ENCODE measurements at places on chromosomes 12 and 14. TPM values are rescaled to one million over a fixed set of nuclear protein-coding genes. Genes with fewer than 3 reads are reported as not detected.

DNA sequence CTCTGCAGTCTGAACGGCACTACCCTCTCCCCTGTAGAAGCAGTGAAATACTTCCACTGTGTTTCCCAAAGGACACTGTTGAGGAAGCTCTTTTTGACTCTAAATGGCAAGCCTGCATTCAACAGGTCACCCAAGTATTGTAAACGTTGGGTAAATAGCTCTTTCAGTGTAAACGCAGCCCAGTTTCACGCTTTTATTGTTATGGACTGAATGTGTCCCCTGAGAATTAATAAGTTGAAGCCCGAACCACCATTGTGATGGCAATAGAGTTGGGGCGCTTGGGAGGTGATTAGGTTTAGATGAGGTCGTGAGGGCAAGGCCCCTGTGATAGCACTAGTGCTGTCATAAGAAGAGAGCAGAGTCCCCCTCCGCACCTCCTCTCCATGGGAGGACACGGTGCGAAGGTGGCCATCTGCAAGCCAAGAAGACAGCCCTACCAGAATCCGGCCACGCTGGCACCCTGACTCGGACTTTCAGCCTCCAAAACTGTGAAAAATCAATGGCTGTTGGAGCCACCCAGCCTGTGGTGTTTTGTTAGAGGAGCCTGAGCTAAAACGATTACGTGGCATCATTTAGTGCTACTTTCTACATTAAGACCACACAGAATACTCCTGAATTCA lies 1.1 kb downstream of the SERPINA10 start:
- DNase-seq: no peak

NFATC4 gene
- total RNA-seq: not detected

- DNase-seq: no peak
Observed at GRCh38 chr12:38391007-38391406, 74.4 kb downstream of the ALG10B start.

DNA sequence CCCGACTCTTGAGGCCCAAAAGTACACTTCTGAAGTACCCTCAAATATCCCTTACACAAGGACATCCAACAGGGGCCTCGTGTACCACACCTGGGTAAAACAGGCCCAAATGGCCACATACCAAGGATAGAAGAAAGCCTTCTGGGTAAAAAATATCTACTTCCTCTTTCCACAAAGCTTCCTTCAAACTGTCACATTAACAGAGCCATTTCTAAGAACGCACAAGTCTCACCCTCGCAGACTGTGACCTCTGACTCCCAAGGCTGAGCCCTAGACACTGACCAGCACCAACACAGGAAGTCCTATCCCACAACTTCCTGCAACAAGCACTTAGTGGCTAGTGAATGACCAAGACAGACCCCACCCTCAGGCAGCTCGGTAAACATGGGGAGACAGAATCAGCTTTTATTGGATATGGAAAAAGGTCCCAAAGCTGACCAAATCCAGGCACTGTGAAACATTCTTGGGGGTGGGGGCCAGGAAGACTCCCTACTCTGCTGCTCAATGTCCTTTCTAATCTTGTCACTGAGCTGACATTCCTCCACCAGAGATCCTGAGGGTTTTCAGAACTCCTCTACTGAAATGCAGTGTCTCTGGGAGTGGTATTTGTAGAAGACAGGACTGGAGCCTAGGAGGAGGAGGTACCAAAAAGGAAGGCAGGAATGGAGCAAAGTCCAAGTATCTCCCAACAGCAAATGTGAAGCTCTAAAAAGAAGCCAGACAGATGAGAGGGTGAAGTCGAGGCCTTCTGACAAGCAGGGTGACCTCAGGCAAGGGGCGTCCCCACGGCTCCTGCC lies 15.9 kb downstream of the KCTD10 start:
- DNase-seq: no peak

DNA sequence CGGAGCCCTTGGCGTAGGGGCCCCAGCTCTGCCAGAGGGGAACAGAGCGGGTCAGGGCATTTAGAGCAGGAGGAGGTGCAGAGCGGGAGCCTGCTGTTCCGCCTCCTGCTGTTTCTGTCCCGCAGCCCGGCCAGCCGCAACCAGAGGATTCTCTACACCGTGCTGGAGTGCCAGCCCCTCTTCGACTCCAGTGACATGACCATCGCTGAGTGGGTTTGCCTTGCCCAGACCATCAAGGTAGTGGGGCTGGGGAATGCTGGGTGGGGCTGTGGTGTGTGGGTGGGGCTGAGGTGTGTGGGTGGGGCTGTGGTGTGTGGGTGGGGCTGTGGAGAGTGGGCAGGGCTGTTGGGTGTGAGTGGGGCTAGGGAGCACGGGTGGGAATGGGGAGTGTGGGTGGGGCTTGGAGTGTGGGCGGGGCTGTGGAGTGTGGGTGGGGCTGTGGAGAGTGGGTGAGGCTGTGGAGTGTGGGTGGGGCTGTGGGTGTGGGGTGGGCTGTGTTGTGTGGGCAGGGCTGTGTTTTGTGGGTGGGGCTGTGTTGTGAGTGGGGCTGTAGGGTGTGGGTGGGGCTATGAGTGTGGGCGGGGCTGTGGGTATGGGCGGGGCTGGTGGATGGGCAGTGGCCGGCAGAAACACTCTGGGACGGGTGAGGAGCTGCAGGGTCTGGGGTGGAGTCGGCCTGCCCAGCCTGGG lies 8.0 kb downstream of the ASPG start:
- DNase-seq: no peak

DNA sequence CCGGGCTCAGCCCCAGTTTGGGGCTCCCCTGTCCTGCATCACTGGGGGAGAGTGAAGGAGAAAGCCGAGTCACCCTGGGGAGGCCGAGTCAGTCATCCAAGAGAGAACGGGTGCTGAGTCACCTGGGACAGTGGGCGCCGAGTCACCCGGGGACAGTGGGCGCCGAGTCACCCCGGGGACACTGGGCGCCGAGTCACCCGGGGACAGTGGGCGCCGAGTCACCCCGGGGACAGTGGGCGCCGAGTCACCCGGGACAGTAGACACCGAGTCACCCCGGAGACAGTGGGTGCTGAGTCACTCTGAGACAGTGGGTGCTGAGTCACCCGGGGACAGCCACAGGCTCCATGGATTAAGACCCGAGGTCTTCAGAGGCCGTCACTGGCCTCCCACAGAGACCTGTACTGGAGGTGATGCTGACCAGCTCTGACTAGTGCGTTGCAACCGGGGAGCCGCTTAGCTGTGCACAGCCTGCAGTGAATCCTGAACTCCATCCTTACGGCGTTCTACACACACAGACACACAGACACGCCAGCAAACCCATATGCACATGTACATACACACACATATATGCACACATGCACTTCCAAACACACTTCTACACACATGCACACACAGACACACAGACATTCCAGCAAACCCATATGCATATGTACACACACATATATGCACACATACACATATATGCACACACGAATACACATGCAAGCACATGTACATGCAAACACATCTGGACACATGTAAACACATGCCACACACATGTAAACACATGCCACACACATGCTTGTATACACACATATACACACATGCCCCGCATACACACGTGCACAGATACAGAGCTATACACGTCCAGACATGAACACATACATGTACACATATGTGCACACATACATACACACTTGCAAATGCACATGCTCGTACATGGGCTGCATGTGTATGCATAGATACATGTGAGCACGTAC lies 64.9 kb upstream of the GALNT9 start:
- no peak for DNase-seq

DNA sequence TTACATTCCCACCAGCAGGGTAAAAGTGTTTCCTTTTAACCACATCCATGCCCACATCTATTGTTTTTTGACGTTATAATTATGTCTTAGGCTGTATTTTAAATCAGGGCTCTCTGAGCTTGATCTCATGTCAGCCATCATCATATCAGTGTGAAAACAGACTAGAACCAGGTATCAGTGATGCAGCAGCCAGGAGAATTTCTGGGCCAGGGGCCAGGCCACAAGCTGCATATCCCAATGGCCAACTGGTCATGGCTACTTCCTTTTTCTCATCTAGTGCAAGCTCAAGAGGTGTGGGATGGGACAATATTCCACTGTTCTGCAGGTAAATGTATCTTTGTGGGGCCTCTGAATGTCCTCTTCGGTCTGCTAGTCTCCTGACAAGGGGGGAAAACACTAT lies 125.1 kb downstream of the CRADD start:
- DNase-seq: no peak

- no peak for DNase-seq
Observed at GRCh38 chr12:43848786-43849185, 12.9 kb downstream of the TMEM117 start.

- DNase-seq: no peak
Observed at GRCh38 chr12:94041850-94042249, 106.5 kb upstream of the PLXNC1 start.

PNMA1 gene
- 19.2 TPM for total RNA-seq

OR10G2 gene
- total RNA-seq: not detected

Data from activated naive CD4-positive, alpha-beta T cell treated with anti-CD3 and anti-CD28 coated beads for 36 hours (primary cell).